ENCODE measurements at places on chromosomes 12 and 14.

DNA sequence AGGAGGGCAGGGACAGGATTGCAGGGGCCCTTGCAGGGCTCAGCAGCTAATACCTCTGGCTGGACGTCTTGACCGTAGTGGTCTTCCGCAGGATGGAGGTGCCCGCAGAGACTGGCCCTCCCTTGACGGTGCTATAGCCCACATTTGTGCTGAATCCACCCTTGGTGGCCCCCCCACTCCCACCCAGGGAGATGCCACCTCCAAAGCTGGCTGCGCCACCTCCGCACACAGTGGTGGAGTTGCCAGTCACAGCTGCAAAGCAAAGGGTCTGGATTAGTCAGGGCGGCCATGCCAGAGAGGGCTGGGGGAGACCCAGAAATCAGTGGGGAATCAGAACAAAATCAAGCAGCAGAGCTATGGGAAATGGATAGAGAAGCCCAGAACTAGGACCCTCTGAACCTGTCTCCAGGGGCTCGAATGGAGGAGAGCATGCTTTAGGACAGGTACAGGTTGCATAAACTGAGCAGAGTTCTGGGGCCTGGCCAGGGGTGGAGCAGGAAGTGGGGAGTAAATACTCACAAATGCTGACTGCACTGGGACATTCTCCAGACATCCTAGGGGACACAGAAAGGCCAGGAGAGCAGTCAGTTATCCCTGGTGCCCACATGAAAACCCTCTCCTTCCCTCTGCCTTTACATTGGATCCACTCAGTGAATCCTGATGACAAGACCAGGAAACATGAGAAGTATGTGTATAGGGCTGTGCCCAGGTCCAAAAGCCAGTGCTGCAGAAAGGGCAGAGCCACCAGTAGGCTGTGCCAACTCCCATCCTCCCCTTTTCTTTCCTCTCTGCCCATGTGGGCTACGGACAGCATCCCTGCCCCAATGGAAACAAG, 8.1 kb upstream of the KRT4 start:
- no peak for DNase-seq

- no peak for DNase-seq
These were observed 116.4 kb downstream of the PRICKLE1 start for GRCh38 chr12:42473130-42473529.

DNA sequence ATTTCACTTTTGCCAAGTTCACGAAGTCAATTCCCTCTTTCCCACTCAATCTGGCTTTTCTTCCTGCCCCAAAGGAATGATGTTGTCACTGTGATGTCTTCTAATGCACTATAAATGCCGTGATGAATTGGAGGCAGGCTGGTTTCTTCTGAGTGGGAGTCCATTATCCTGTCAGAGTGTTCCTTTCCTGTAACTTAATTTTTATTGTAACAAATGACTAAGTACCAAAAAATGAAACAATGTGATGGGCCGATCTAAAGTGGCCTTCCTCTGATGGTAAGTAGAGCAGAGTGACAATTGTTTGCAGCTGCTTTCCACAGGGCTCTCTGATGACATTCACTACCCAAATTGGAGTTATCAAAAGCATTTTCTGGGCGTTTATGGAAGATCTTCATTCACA, 22.2 kb downstream of the TMEM30B start:
- DNase-seq = no peak

DNA sequence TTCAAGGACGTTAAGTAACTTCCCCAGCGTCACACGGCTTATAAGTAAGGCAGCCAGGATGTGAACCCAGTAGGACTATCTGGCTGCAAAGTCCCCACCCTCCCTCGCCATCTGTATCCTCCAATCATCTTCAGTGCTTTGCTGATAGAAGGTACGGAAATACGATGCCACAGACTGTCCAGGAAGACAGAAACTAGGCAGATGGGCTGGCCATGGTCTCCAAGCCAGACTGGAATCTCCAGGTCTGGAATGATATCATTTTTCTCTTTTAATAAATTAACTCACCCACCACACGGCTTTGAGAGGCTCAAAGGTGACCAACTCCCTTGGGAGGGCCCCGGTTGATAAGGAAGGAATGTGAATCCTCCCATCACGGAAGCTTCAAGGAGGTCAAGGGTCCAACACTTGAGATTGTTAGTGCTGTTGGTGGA, 16.3 kb upstream of the BDKRB1 start:
- DNase-seq = no peak

GRCh38 chr12:30203981-30204380, 420.2 kb upstream of the TMTC1 start:
- no peak for DNase-seq

- no peak for DNase-seq
These were observed 283.4 kb downstream of the C12orf75 start for GRCh38 chr12:105613887-105614286.

- DNase-seq = no peak
These were observed 28.4 kb downstream of the BCL2L14 start for GRCh38 chr12:12099102-12099501.

GRCh38 chr14:49363821-49364751, 222.1 kb downstream of the RPS29 start:
- DNase-seq = no peak

DNA sequence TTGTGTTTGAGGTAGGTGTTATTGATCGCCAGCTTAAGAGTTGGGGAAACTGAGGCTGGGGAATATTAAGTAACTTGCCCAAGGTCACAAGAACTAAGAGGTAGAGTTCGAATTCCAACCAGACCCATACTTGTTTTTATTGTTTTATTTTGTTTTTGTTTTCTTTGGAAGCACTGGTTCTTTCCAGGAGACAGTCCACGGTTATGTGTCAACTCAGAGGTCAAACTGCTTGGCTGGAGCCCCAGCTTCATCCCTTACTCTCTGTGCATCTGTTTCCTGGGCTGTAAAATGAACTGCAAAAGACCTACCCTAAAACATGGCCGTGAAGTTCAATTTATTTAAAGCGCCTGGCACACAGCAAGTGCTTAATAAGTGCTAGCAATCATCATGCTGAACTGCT, 74.4 kb upstream of the MAP1LC3B2 start:
- no peak for DNase-seq

DNA sequence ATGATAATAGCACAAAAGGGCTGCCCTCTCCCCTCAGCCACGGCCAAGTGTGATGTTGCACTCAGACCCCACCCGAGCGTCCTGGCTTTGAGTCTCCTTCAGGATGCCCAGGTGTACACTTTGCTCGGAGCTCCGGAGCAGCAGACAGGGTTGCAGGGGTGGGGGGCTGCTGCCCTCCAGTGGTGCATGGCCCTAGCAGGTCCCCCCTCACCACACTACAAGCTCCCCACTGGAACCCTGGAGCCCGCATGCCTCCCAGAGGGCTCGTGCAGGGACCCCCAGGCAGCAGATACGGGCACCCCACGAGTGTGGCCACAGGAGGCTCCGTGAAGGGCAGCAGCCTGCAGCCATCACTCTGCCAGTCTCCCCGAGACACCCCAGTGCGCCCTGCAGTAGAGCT, 69.9 kb upstream of the C14orf180 start:
- DNase-seq = no peak

DNA sequence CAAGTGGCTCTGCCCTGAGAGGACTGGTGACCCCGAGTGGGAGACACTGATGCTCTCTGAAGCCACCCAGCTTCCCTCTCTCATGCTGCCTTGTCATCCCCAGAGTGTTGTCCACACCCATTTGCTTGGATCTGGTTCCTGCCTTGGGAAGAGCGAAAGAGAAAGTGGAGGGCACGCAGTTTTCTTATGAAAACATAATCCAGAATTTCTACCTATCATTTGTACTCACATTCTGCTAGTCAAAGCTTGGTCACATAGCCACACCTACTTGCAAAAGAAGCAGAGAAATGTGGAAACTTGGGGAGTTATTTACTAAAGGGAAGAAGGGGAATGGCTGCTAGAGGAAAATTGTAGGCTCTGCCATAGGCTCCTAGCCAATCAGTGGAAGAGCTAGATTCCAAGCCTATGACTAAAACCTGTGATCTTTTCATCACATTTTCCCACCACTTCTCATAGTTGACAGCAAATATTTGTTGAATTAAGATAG, 326.3 kb downstream of the ZFP36L1 start:
- DNase-seq = no peak

DNA sequence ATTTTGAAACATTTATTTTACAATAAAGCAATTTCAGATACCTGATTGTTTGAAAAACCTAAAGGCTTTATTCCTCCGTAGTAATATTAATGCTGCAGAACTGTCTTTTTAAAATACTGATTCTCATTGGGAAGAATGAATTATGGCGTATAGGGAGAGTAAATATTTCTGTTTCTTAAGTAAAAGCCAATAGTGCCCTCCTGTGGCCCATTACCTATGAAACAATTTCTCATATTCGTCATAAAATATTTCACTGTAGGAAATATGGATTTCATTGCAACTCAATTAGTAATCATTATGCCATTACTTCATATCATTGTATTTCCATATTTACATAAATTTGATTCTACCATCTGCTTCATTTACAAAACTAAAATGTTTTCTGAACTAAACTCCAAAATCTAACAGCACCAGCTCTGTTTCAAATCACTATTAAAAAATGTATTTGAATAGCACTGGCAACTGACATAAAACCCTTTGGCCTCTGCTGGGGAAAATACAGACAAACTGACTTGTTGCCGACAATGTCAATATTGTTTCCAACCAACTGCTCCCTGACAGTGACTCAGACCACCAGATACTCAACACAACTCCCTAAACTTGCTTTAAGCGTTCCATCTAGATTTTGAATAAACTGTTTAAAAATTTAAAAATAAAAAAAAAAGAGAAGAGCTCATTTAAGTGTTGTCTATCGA, 290.3 kb downstream of the NAV3 start:
- DNase-seq = no peak

GRCh38 chr12:104636496-104636895, 179.7 kb downstream of the CHST11 start:
- no peak for DNase-seq

DNA sequence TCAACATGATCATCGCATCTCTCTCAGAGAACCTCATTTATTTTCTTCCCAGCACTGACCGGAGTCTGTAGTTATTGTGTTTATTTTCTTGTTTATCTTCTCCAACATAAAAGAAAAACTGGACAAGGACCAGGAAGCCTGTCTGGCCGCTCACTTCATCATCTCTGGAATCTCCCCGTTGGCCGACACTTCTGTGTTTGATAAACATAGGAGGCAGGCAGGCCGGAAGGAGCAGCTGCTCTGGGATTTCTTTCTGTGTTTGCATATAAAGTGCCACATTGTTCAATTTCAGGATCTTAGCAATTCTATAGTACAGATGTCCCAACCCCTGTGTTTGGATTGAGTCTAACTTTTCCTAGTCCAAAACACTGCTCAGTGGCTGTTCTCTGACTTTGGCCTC, 53.3 kb downstream of the ACACB start:
- DNase-seq = no peak

GRCh38 chr12:50734409-50735263, 29.3 kb upstream of the ATF1 start:
- DNase-seq = no peak

DNA sequence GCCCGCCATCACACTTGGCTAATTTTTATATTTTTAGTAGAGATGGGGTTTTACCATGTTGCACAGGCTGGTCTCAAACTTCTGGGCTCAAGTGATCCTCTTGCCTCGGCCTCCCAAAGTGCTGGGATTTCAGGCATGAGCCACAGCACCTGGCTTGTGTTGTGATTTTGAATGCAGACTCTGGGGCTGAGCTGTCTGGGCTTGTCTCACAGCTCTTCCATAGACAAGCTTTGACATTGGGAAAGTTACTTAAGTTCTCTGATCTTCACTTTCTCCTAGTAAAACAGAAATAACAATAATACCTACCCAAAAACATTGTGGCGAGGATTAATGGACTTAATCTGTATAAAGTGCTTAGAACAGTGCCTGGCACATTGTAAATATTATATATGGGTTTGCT, 36.0 kb downstream of the TMBIM6 start:
- no peak for DNase-seq

DNA sequence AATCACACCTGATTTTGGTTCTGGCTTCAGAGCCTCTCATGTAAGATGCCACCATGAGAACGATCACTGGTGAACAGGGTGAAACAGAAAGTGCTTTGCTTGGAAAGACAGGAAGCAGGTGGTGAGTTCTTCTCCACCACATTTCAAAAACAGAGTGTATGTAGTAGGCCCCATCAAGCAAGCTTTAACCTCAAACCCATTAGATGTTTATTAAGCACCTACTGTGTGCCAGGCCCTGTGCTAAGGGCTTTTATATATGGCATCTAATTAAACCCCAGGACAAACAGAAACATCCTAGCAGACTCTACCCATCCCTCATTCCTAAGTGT, 47.8 kb upstream of the MED13L start:
- no peak for DNase-seq

- DNase-seq = no peak
These were observed 45.3 kb downstream of the WASHC3 start for GRCh38 chr12:102016472-102016871.

GRCh38 chr14:75857199-75857598, 124.6 kb downstream of the TGFB3 start:
- DNase-seq = no peak

DNA sequence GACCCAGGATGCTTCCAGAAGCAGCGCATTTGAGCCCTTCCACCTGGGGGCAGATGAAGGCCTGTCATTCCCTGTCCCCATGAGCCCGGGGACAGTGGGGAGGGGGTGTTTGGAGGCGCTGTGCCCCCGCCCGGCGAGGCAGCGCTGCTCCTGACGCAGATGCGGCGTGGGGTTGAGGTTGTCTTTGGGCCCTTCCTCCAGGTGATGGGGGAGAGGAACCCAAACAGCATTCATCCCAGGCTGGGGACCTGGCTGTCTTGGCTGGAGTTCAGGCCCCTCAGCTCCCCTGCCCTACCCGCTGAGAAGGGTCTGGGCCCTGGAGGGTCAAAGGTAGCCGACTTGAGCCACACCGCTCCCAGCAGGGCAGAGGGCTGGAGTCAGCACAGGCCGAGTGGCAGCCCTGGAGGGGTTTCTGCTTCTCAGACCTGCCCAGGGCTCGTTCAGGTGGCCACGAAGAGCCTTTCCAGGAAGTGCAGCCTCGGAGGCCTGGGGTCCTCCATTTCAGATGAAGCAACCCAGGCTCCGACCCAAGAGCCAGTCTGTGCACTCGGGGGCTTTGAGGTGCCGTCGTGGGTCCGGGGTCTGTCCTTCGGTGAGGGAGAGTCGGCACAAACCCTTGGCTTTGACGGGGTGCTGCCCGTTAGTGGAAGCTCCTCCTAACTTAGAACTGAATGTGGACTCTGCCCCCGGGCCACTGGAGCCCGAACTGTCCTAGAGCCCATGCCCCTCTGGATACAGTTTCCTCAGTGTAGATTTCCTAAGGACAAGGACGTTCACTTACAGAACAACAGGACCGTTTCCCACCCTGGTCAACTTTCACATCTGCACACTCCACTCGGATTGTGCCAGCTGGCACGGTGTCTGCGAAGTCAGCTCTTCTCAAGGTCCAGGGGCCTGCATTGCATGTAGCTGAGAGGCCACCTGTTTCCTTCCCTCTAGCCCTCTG, 16.1 kb downstream of the ACADS start:
- no peak for DNase-seq

GRCh38 chr12:119870457-119870856, 6.7 kb downstream of the CIT start:
- no peak for DNase-seq

- DNase-seq = no peak
These were observed 11.6 kb upstream of the SPTB start for GRCh38 chr14:64891173-64891838.
